GM03348 (cell line): ENCODE measurements at places on chromosomes 4 and X.

- DNase-seq = no peak
These were observed 3.8 kb upstream of the CXCL9 start for GRCh38 chr4:76011018-76011670.

DNA sequence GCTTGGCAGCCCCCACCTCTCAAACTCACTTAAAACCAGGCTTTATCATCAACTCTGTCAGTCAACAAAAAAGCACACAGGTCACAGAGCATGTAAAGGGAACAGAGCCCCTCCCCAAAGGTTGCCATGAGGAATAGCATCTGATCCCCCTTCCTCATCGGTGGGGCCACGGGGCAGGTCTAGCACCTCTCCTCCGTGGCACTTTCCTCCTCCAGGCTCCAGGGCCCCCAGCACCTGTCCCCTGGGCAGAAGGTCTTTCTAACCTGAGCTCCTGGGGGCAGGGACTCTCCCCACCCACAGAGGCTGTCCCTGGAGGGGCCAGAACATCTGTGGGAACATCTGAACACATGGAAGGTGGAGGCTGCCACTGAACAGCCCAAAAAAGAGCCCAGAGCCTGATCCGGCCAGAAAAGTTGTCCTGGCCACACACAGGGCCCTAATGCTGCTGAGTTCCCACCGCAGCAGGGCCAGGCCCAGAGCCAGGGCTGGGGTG, 65.7 kb downstream of the ZFYVE28 start:
- DNase-seq = no peak

GRCh38 chr4:62771983-62772557, 1571.9 kb downstream of the ADGRL3 start:
- no peak for DNase-seq

- no peak for DNase-seq
These were observed 53.6 kb downstream of the PABPC4L start for GRCh38 chr4:134147941-134148340.

- DNase-seq = no peak
These were observed 339.9 kb downstream of the MAPK10 start for GRCh38 chr4:86019906-86020305.

- no peak for DNase-seq
These were observed 17.2 kb upstream of the MYOZ2 start for GRCh38 chr4:119118397-119118796.

- no peak for DNase-seq
These were observed 197.7 kb downstream of the TRIML1 start for GRCh38 chr4:188336891-188337290.
